Iris pigment epithelial cell (primary cell): ENCODE measurements at places on chromosomes 12 and 14.
A peak's percentile ranks its signal among the peaks of the same experiment; 100 is the strongest.

DNA sequence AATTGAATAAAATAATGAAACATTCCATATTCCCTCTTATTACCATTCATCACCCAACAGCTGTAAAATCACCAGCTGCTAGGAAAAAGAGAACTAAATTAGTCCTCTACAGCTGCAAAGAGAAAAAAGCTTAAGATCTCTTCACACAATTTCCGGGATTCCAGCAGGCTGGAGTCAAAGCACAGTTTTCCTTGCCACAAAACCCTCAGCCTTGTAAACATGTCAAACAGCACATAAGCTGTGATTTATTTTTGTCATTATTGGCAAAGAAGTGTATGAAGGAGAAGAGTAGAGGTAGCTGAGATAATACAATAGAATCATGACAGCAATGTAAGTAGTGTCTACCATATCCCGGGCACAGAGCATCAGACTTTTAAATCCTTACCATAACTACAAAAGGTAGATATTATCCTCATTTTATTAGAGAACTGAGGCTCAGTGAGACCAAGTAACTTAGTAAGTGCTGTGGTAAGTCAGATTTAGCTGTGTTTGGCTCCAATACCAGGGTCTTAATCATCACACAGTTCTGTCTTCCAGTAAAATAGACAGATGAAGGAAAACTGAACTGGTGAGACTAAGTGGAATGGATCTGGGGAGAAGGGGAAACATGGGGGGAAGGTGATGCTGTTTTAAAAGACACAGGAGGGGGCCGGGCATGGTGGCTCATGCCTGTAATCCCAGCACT is 57.3 kb downstream of the NTN4 start:
- peak; percentile 12 for DNase-seq

DNA sequence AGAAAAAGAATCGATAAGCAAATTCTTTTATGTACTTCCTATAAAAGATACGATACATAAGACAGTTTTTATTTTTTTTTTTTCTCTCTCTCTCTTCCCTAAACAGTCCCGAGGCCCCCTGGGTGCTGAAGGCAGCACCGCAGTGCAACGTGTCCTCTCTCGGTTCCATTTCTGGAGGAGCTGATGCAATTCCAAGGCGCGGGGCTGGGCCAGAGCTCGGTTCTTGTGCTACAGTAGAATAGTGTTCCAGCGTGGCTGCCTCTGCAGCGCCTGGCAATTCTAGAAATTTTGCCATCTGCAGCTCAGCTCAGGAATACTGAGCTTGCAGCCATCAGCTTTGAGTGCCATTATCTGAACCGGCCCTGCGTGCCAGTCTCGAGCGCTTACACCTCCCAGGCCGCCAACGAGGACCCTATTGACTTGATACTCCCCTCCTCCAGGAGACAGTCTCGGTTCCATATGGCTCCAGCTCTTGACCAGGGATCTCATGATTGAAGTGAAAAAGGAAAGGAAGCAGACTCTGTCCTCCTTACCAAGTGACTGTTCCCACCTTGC is 630 bp downstream of the ALDH1L2 start:
- peak; percentile 80 for DNase-seq

DNA sequence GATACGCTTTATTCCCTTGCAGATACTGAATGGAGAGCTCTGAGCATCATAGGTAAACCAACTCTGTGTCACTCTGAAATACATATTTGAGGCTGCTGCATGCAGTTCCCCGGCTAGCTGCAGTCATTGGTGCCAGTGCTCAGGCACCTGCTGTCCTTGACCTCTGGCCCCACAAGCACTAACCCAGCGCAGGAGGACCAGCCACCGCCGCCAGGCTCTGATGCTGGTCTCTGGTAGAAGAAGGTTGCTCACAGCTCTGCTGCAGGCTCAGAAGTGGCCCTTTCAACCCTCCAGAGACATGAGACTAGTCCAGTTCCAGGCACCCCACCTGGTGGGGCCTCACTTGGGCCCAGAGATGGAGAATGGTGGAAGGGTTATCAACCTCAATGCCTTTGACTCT is 34.5 kb upstream of the PTPRB start:
- no peak for DNase-seq

DNA sequence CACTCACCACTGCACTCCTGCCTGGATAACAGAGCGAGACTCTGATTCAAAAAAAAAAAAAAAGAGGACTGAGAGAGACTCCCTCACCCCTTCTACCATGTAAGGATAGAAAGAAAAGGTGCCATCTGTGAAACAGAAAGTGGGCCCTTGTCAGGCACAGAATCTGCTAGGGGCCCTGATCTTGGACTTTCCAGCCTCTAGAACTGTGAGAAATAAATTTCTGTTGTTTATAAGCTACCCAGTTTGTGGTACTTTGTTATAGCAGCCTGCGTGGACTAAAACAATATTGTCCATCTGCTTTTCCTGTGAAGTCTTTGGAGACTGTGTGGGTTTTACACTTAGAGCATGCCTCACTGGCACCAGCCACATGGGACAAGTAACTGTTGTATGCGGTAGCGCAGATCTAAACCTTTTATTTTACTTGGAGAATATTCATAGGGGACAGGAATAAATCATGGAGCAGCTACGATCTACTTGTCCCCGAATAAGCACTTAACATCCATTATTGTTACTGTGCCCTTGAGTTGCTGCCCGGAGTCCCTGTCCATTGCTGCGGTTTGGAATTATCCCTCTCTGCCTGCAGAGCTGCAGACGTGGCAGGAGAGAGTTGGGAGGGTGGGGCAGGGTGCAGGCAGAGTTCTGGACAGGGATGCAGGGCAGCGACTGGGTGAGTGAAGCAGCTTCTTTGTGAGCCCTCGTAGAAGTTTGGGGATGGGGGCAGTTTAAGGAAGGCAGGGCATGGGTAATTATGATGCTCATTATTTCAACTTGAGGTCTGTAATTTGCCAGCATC is 52.4 kb upstream of the STON2 start:
- DNase-seq, result no peak

DNA sequence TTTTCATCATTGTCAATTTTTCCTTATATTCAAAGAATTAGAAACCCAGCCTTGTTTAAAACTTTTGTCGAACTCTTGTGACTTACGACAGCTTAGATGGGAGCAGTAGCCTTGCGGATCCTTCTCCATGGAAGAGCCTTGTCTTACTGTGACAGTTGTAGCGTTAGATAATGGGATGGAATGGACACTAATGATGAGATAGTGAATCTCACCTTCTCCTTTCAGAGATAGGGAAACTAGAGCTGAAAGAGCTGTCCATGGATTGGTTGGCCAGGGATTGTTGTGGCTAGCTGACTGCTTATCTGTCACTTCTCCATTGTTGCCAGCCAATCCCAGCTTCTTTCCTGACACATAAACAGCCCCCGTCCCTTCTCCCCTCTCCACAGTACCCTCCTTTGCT is 59.4 kb downstream of the BHLHE41 start:
- no peak for DNase-seq

DNA sequence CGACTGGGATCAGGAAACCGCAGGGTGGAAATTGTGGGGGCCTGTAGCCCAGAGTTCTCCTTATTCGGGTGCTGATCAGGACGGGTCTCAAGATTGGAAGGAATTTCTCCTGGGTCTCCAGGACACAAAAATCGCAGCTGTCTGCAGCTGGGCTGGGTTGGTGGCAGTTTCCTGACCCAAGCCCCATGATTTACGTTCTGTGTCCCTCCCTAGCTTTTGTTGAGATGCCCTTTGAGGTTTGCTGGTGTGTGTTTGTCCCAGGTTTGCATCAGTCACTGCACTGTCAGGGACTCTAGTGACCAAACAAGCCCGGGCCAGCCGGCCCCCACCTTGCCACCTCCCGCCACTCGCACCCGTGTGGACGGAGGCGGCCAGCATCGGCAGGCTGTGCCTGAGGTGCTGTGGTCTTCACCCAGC is 89.5 kb downstream of the FBXL14 start:
- DNase-seq, result no peak

GRCh38 chr12:29023436-29024076 is 125.5 kb upstream of the FAR2 start:
- no peak for DNase-seq

DNA sequence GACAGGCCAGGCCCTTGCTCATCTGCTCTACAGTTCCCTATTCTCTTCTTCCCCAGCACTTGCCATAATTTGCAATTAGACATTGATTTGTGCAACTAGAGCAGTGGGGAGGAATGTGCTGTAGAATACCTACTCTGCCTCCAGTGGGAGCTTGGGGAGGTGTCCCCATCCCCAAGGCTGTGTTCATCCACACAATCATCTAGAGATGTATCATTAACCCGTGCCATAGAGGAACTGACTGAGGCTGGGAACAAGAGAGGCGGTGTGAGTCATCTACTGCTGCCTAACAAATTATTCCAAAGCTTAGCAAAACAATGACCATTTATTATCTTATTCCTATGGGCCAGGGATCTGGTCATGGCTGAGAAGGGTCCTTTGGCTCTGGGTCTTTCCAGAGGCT is 5.1 kb upstream of the OTUB2 start:
- DNase-seq, result peak; percentile 39

- no peak for DNase-seq
Observed at GRCh38 chr12:53944209-53944608, 5.6 kb downstream of the HOXC13 start.

DNA sequence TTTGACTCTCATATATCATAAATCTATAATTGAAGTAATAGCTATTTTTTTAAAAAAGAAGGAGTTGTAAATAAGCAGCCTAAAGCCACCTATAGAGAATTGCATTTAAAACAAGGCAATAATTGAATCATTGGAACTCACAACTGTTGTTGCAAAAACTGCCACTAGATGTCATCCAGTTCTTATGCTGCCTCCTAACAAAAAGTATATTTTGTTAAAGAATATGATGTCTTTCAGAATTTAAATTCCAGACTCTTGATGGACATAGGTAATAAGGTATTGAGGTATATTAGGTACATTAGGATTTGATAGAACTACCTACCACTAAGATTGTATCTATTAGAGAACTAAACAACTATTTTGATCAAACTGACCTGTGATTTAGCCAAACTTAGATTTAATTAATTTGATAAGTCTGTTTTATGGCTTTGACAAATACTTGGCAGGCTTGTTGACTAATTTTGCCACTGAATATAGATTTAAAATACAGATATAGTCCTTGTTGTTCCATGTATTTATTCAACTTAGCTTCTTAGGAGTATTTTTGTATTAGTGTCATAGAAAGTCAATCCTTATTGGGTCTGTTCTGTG is 401.4 kb downstream of the RPL10L start:
- DNase-seq, result peak; percentile 28

- DNase-seq, result no peak
Observed at GRCh38 chr12:64696080-64696741, 63.0 kb downstream of the GNS start.

GRCh38 chr14:31834616-31835015 is 242.5 kb upstream of the ARHGAP5 start:
- peak; percentile 76 for DNase-seq

GRCh38 chr12:58934528-58934927 is 14.2 kb upstream of the LRIG3 start:
- DNase-seq, result no peak

DNA sequence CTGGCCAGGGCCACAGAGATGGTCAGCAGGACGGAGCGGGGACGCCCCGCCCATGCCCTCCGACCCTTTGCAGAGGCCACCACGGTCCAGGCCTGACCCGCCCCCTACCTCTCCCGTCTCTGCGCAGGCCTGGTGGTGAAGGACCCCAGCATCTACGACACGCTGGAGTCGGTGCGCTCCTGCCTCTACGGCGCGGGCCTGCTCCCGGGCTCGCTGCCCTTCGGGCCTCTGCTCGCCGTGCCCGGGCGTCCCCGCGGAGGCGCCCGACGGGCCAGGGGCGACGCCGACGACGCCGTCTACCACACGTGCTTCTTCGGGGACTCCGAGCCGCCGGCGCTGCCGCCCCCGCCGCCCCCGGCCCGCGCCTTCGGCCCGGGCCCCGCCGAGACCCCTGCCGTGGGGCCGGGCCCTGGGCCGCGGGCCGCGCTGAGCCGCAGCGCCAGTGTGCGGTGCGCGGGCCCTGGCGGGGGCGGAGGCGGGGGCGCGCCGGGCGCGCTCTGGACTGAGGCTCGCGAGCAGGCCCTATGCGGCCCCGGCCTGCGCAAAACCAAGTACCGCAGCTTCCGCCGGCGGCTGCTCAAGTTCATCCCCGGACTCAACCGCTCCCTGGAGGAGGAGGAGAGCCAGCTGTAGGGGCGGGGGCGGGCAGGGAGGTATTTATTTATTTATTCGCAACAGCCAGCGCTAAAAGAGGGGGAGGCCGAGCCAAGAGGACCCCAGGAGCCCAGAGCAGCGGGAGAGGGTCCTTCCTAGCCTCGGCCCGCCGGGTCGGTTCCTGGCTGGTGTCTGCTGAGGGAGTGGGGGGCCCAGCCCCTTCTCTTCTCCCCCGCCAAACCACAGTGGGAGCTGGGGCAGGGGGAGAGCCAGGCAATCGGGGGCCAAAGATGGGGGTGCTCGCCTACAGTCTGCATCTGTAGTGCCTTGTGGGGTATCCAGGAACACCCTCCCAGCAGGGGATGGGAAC is 8.1 kb downstream of the TAMALIN start:
- peak; percentile 50 for DNase-seq

DNA sequence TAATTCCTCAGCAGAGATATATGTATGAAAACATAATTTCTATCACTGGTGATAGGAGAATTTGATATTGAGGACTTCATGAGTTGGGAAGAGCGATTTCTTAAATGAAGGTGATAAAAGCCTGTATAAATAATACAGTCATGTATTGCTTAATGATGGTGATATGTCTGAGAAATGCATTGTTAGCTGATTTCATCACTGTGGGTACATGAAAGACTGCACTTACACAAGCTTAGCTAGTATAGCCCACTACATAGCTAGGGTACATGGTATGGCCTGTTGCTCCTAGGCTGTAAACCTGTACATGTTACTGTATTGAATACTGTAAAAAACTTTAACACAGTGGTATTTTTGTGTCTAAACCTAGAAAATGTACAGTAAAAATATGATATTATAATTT is 63.4 kb downstream of the ANO4 start:
- peak; percentile 54 for DNase-seq

DNA sequence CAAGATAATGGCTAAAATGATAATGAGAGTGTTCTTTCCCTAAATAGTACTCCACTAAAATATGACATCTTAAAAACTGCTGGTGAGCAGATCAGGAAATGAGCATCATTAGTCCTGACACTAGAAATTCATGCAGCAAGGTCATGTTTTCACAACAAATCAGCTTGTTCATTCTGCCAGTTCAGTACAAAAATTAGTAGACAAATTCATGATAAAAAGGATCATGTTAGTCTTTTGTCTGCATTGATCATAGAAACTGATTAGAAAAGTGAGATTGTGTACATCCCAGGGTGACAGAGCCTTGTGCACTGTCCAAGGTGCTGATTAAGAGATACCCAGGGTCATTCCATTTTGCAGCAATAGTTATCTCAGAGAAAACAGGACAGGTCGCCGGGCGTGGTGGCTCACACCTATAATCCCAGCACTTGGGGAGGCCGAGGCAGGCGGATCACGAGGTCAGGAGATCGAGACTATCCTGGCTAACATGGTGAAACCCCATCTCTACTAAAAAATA is 163.6 kb downstream of the RIMBP2 start:
- DNase-seq, result no peak

GRCh38 chr14:69131176-69131575 is 21.7 kb downstream of the DCAF5 start:
- no peak for DNase-seq

GRCh38 chr12:5499566-5500330 is 67.8 kb downstream of the NTF3 start:
- DNase-seq, result peak; percentile 16
